Fibroblast of skin of right quadriceps (primary cell): ENCODE measurements at places on chromosomes 2 and 18.

DNA sequence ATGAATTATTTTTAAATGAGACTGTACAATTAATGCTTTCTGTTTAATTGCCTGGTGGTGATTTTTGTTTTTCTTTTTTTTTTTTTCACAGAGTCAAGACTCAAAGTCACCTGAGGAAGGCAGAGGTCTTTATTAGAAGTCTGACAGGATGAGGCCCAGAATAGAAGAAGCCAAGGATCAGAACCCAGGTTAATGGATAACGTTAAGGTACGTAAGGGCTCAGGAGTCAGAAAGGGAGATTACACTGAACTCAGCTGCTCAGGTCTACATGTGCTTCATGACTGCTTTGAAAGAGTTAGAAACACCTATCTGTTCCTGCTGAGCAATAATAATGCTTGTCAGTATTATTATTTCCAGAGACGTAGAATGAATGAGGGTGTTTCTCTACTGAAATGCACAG is 196.5 kb downstream of the LRATD1 start:
- no peak for DNase-seq

DNA sequence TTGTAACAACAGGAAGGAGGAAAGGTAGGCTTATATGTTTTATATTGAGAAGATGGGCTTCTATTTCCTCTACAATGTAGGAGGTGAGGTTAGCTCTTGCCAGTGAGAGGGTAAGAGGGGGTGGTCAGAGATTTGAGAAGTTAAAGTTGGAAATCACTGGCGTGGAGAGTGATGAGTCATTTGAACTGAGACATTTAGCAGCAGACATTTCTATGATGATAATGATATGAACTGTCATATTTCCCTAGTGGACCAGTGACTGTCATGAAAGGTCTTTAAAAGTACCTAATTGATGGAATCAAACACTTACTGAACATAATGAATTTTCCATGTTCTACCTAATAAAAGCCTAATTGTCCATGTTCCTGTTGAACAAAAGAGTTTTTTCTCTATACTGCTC is 126.1 kb downstream of the FAM161A start:
- DNase-seq, result no peak

GRCh38 chr2:196275646-196276352 is 104.4 kb upstream of the STK17B start:
- peak; percentile 92 for DNase-seq

DNA sequence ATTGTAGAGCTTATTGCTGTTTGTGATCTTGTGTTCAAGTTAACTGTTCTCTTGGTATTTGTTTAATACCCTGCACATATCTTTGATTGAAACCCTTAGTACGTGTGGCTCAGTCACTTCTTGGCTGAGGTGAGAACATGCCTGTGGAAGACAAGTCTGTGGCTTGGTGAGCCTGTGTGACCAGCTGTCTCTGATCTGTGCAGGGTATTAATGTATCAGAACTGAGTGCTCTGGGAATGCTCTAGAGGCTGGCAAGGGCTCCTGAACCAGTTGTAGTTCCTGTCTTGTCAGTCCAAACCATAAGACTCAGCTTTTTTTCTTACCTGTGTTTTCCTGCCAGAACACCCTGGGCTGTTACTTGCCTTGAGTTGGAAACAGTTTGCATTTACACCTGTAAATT is 52.4 kb upstream of the EPHA4 start:
- no peak for DNase-seq

- no peak for DNase-seq
Measured at GRCh38 chr2:183505911-183506310, 381.7 kb downstream of the NUP35 start.

DNA sequence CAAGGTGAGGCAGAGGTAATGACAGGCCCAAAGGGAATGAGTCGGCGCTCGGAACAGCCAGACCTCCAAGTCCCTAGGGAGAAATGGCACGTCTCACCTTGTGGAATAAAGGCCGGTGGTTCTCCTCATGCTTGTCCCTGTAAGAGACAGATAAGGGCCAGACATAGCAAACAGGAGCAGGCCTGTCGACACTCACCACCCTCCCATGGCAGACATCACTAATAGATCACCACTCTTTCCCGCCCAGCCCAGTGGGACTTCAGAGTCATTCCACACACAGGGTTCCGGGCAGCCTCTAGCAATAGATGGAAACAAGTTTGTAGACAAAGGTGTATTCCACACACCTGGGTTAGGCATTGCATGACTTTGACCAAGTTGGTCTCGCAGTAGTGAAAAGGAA is 6.3 kb downstream of the DNPEP start:
- no peak for DNase-seq

DNA sequence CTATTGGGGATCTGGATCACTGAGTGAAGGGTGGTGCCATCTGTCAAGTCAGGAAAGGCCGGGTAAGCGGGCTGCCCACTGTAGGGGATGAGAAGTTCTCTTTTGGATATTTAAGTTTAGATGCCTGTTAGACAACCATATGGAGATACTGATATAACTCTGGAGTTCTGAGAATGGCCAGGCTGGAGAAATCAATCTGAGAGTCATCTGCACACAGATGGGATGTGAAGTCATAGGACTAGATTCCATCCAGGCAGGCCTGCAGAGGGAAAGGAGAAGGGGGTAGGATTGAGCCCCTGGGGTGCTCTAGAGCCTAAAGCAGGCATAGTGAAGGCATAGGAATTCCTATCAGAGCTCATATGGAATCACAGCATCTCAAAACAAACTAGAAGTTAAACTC is 30.1 kb downstream of the SPRED2 start:
- peak; percentile 52 for DNase-seq

GRCh38 chr2:218863021-218863520 is 3.5 kb downstream of the WNT6 start:
- DNase-seq, result no peak
